Stimulated activated CD8-positive, alpha-beta memory T cell treated with anti-CD3 and anti-CD28 coated beads, Interleukin-2, amount 100 ng/mL, for 48 hours (primary cell): ENCODE measurements at places on chromosomes 1 and 21.

GRCh38 chr1:212158912-212159796 lies 123.6 kb downstream of the DTL start:
- DNase-seq = no peak

GRCh38 chr1:226977643-226978431 lies 37.7 kb downstream of the COQ8A start:
- no peak for DNase-seq

DNA sequence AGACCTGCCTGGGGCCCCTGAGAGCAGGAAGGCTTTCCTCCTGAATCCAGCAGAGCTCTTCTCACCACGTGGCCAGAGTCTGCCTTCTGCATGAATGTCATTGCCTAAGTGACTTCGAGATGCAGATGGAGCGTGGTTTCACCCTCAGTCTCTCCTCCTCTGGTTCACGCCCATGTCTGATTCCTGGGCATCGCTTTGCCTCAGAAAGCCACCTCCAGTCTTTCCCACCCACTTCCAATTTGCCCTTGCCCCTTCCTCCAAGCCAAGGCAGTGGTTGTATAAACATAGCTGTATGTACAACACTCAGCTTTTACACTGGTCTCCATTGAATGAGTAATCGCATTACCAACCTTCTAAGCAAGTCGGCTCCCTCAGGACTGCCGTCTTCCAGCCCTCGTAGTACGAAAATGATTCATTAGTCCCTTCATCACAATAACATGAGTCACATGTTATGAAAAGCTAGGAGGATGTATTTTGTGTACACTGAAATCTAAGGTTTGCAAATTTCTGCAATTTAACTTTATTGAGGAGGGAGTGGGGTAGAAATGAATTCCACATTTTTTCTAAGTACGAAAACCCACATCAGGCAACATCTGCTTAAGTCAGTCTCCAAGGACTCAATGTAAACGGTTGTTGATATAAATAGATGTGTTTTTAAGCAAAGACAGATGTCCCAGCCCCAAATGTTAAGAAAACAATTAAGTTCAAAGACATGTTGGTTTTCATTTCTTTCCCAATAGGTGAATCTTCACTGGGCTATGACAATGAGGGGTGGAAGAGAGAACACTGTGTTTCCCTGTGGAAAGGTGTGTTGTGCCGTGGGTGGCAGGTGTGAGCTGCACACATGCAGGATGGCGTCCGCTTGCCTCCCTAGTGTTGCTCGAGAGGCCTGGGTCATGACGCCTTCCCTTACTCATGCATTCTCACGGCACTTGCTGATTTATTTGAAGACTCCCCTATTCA lies 32.3 kb upstream of the ETS2 start:
- DNase-seq = no peak

- no peak for DNase-seq
Measured at GRCh38 chr1:192860478-192861185, 51.8 kb downstream of the RGS2 start.

DNA sequence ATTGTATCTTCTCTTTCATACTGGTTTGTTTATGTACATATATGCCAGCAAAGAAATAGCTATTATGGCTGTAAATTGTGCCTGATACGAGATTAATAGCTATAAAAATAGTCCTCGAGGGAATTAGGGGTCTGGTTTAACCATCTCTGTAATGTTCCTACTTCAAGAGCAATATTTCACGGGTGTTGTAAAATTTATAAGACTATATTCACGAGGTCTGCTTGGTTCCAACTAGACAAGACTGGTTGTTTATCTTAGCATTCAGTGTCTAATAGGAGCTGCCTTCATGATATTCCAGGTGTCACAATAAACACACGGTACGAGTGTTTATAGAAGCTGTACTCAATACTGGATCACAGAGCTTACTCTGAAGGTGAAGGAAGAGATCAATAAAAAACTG lies 389.9 kb downstream of the SIPA1L2 start:
- no peak for DNase-seq

DNA sequence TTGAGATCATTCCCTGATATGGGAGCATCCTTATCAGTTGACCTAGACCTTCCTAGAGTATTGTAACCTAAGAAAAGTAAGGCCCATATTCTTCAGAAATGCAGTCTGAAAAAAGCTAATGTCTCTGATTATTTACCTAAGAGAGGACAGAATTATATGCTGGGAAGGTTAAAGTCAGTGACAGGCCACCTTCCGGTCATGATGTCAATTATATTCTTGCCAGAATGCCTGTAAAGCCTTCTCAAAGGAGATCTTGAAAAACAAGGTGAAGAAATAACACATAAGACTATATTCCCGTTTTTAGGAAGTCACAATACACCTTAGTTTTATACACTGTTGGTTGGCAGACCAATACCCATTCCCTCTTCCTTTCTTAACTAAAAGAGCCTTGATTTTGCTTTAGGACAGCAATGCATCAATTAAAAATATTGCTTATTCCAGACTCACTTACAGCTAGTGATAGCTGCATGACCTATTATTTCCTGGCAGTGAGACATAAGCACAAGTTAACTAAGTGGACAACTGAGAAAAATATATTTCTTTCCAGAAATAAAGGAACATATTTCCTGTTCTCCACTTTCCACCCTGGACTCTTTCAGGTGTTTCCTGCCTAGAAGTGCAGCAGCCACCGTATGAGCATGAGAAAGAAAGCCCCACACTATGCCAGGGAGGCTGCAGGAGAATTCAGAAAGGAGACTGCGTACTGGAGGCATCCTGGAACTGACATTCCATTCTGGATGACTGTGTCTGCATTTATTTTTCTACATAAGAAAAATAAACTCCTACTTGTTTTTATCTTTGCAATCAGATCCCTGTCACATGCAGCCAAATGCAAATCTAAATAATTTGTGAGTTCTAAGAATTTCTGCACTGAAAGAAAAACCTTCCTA lies 332.9 kb upstream of the PTBP2 start:
- DNase-seq = no peak

DNA sequence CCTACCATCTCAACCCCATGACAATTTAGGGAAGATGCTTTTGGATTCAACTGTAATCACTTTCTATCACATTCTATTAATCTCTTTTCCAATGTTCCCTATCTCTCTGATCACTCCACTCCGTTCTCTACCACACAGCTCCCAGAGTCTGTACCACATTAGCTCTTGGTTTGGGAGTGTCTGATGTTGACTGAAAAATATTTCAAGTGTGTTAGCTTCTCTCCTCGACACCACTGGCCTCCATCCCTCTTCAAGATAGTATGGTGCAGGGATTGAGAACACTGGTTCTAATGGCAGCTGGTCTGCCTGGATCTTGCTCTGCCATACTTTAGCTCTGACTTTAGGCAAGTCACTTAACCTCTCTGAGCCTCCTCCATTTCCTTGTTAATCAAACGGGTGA lies 39.9 kb downstream of the ATP1A1 start:
- no peak for DNase-seq

GRCh38 chr1:53296117-53296749 lies 31.6 kb downstream of the LRP8 start:
- DNase-seq = no peak

GRCh38 chr1:44321466-44321865 lies 33.6 kb downstream of the ERI3 start:
- no peak for DNase-seq

- DNase-seq = no peak
Measured at GRCh38 chr1:36888811-36889477, 145.4 kb downstream of the GRIK3 start.
